Upper lobe of left lung (tissue), 6 donors: ENCODE measurements at places on chromosomes 7 and 10. TPM values are rescaled to one million over a fixed set of nuclear protein-coding genes. Genes with fewer than 3 reads are reported as not detected.

- DNase-seq = no peak
Observed at GRCh38 chr10:76091926-76092325, 660.5 kb downstream of the LRMDA start.

GRCh38 chr10:60293581-60294175 is 96.0 kb downstream of the ANK3 start:
- DNase-seq = no peak

DNA sequence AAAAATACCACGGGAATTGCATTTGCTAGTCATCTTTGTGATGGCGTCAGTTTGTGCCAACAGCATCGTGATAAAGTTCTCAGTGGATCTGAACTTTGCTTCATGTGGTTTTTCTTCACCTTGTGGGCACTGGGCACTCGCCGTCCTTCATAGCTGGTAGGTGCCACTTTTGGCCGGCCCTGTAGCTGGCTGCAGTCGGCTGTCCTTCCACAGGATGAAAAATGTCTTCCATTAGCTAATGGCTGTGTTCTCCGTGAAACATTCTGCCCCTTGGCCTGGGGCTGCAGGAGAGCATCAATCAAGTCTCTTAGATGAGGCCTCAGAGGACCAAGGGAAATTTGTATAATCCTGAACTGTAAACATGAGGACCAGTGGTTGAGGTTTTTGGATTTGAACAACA is 145.3 kb downstream of the DYNC1I1 start:
- DNase-seq = peak; percentile 8

ATXN7L1 gene
- 7.1 TPM for total RNA-seq

PGAM1 gene
- total RNA-seq = 170 TPM
